ENCODE measurements at places on chromosomes 3 and 15.

GRCh38 chr15:93072411-93073394, 16.3 kb downstream of the RGMA start:
- DNase-seq = no peak

- no peak for DNase-seq
Observed at GRCh38 chr3:195116407-195117185, 154.4 kb downstream of the XXYLT1 start.

- DNase-seq = no peak
Observed at GRCh38 chr15:60408463-60408981, 10.7 kb upstream of the ANXA2 start.

GRCh38 chr3:186192823-186193222, 83.9 kb upstream of the ETV5 start:
- no peak for DNase-seq

- no peak for DNase-seq
Observed at GRCh38 chr3:58560771-58561311, 16.4 kb downstream of the FAM107A start.

- no peak for DNase-seq
Observed at GRCh38 chr3:51937014-51937413, 4.7 kb downstream of the RRP9 start.

DNA sequence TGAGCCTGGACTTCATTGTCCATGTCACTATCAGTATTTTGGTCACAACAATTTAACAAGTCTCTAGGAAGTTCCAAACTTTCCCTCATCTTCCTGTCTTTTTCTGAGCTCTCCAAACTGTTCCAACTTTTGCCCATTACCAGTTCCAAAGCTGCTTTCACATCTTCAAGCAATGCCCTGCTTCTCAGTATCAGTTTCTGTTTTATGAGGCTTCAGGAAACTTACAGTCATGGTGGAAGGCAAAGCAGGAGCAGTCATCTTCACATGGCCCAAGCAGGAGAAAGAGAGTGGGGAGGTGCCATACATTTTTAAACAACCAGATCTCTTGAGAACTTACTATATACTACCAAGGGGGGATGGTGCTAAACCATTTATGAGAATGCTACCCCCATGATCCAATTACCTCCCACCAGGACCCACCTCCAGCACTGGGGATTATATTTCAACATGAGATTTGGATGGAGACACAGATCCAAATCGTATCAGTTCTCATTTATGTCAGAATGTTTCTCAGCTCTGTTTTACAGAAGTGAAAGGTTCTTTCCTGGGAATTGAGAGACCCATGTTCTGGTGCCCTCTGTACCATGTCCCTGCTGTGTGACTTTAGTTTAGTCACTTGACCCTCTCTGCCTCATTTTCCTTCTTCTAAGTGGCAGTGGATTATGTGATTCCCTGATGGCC, 169.7 kb downstream of the PLCL2 start:
- no peak for DNase-seq

GRCh38 chr3:25437953-25438352, 9.9 kb downstream of the RARB start:
- DNase-seq = no peak

DNA sequence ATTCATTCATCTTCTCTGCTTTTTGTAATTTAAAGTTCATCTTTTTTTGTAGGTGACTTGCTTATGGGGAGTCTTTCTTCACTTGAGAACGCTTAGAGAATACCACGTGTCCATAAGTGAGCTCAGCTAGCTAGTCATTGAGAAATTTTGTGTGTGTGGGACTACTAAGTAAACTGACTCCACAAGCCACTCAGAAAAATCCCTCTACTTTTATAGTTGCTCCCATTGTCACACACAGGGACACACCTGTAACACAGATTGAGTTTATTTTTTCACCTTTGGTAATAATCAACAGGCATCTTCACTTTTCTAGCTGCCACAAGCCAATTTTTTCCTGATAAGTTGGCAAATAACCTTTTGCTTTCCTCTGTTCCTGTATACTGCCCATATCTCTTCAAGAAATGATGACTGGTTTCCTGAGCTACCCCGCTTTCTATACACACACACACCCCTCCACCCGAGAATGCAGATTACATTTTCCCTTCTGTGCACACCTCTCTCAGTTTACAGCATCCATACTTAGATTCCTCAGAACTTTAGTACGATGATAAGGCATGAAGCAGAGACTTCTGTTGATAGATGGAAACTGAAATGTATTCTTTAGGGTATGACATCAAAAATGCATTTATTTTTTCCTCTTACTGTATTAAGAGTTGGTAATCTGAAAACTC, 4.6 kb downstream of the TSC22D2 start:
- no peak for DNase-seq

GRCh38 chr3:13080591-13080990, 7.4 kb upstream of the IQSEC1 start:
- no peak for DNase-seq

GRCh38 chr3:58117561-58118181, 93.1 kb downstream of the DNASE1L3 start:
- DNase-seq = no peak

DNA sequence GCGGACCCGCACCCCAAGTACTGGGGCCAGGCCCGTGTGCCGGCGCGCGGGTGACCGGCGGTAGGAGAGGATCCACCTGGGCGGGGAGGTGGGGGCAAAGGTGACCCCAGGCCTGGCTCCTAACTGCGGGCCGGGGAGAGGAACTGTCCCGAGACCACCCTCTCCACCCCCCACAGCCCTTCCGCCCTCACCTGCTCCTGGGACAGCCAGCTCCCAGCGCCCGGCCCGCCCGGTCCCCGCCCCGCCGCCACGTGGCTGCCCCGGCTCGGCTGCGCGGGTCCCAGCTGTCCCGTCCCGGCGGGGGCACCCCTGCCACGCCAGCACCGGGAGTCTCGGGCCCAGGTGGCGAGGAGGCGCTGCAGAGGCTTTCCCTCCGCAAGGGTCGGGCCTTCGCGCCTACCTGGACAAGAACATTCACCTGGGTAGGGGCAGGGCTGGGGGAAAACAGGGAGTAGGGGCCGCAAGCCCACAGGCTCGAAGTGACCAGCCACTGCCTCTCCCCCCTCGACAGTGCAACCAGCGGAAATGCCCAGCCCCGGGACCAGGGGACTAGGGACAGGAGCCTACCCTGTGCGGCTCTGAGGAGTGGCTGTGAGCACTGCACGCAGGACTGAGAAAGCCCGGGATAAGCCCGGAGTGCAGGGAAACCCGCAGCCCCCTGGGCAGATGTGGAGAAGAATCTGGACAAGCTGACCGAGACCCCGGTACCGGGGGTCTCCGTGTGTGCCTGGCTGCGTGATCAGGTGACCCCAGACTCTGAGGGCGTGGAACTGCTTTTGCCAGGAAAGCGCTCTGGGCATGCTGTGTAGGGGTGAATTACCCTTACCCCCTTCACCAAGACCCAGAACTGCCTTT, at the start of gene SLC12A8:
TSS of gene SLC12A8 (minus strand) at position 240 of the 855 bp plus-strand sequence. CDS start 1,399 bp downstream, outside the sequence.
- no peak for DNase-seq

- DNase-seq = peak; percentile 41
Observed at GRCh38 chr3:45929042-45929679, 14.1 kb upstream of the CXCR6 start.

DNA sequence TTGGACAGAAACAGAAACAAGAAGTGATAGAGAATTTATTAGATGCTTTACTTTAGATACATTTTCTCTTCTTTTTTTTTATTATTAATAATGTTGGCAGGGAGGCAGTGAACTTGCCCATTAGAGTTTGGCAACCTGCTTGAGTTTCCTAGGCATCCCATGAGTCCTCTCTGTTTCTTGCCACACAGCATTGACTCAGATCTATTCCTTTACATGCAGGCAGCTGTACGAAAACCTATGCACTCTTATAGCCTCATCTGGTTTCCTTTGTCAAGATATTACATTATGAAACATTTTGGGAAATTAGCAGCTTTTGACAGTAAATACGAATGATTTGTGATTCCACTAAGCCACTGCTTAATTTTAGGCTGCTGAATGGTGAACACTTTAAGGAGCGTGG, 23.3 kb downstream of the IL1RAP start:
- no peak for DNase-seq

DNA sequence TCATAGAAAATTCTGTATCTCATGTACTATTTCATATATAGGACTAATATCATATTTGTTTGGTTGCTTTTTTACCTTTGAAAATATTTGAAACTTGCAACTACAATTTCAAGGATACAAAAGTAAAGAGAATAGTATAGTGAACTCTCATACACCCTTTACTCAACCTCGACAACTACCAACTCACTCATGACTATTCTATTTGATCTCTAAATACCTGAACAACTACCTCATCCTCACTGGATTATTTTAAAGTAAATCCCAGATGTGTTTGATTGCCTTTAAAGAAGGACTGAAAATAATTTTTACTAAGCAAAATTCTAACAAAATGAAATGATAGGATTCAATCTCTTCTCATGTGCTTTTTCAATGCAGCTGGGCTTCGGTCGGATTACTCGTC, 12.1 kb downstream of the TMPRSS7 start:
- no peak for DNase-seq

GRCh38 chr3:46893763-46894162, 16.2 kb downstream of the PTH1R start:
- no peak for DNase-seq

DNA sequence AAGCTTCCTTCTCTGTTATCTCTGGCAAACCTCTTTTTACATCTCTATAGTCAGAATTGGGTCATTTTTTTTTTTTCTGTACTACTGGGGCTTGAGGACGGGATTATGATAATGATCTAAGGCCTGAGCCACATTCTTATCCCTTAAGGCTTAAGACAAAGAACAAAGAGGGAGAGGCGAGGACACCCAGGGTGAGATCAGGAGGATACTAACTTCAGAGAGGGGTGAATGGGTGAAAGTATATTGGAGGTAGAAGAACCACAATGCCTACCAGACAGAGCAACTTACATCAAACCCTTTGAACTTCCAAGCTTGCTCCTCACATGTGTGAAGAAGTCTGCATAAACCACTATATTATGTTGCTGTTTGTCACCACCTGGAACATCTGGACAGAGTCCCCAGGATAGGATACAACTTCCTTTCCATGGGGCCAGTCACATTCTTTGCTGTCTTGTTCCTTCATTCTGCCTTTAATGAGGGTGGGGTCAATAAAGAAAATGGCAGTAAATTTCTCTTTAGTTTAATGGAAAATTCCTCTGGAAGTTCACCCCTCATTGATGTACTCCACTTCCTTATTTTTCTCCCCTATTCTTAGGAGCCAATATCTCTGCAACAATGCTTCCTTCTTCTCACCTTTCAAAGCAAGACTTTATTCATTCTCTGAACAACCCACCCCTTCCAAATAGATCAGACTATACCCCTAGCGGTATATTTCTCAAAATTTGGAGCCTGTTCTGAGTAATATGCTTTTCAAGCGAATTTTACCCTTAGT, 9.1 kb upstream of the PDCD6IP start:
- no peak for DNase-seq

DNA sequence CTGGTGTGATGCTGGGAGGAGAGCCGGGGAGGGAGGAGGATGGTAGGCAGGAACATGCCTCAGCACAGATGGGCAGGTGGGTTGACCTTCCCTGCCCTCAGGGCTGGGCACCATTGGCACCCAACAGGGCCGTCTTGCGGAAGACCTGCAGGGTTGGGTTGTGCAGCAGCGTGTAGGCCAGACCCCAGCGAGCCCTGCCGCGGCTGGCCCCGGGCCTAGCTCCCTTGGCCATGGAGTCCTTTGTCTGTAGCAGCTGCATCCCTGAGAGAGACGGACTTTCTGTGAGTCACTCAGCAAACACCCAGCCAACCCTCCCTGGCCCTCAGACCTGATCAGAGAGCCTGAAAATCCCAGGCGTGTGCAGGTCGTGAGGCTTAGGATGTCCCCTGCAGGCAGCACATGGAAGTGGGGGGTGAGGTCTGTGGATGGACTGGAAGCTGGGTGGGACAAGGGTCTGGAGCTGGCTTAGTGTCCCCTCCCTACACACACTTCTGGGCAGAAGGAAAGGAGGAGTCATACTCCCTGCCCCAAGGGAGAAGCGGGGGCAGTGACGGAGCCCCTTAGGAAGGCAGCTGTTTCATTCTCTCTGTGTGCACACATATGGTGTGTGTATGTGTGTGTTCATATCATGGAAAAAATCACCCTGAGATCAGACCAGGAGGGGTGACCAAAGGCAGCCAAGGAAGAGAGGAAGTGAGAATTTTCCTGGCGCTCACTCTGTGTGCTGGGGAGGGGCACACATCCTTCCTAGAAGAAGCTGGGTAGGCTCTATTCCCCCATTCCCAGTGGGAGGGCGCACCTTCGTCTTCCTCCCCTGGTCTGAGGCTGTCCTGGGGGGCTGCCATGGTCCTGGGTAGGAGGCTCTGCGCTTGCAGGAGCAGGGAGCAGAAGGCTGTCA, 6.7 kb downstream of the ISLR start:
- DNase-seq = no peak

DNA sequence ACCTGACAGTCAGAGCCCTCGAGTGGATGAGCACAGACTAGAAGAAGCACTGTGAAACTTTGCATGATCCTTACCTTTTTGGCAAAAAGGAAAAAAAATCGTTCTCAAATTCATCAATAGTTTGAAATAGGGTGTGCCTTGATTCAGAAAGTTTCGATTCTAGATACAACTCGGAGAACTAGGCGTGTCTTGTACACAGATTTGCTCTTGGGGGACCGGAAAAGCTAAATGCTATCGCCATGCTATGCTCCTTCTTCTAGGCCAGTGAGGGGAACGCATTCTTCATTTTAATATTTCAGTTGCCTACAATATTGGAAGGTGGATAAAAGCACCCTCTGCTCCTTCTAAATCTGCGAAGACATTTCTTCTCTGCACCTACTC, 25.0 kb downstream of the CD86 start:
- DNase-seq = no peak

Data from activated CD4-positive, CD25-positive, alpha-beta regulatory T cell treated with anti-CD3 and anti-CD28 coated beads, Interleukin-2, amount 50 U/mL, for 16 hours (primary cell).